ENCODE measurements at places on chromosomes 6 and 20. TPM values are rescaled to one million over a fixed set of nuclear protein-coding genes. Genes with fewer than 3 reads are reported as not detected.

GRCh38 chr20:8474027-8474668, 342.1 kb downstream of the PLCB1 start:
- no peak for DNase-seq

DNA sequence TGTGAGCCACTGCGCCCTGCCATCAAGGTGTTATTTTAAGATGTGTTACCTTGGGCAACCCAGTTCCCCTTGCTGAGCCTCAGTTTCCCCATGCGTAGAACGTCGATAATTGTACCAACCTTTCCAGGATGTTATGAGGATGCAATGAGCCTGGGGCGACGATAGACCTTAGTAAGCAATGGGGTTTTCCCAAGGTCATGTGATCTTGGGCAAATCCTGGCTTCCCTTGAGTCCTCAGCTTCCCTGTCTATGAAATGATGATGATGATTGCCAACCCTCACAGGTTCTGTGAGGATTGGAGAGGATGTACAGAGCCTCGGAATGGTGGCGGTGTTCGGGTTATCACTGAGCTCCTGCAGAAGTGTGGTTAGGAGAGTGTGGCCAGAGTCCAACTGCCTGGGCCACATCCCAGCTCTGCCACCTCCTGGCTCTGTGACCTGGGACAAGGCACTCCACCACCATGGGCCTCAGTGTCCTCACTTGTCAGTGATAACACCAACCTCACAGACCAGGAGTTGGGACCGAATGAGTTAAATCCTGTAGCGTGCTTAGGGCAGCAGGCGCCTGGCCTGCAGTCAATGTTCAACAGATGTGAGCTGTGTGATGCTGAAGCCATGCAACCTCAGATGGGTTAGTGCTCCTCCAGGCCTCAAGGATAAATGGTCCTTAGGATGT, 23.4 kb downstream of the SIRPA start:
- no peak for DNase-seq

GRCh38 chr6:169520104-169520503, 181.7 kb downstream of the WDR27 start:
- DNase-seq, result no peak

GRCh38 chr6:62492192-62492822, 206.3 kb upstream of the KHDRBS2 start:
- no peak for DNase-seq

GRCh38 chr6:14060971-14061370, 56.6 kb upstream of the CD83 start:
- no peak for DNase-seq

DNA sequence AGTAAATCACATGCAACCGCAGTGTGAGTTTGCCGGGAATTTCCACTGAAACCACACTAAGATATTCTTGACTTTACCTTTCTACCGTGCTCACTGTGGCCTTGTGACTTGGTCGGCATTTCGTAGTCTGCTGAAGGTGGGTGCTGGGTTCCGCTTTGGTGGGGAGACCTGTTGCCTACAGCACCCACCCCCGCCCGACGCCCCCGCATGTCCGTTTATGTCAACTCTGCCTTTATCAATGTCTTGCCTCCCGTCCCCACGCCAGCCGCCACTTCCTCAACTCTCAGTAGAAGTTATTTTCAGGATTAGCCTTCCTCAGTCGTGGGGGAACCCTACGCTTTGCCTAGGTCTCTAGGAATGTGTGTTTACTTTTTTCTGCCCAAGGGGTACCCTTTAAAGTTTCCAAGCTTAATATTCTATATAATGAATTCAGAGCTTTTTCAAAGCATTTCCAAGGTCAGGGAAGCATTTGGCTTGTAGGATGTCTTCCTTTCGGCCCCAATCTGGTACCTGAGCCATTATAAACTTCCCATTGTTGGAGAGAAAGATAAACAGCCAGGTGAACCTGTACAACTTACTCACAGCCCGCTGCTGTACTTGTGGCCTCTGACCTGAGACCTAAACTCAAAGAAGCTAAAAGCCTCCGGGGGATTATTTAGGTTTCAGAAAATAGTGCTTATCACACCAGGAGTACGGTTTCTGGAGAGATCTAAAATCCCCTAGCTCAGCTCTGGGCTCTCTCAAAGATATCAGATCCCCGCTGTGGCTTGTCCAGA, 54.2 kb downstream of the TBC1D7 start:
- no peak for DNase-seq

- DNase-seq, result no peak
Observed at GRCh38 chr6:53929041-53929820, 134.4 kb downstream of the LRRC1 start.

DNA sequence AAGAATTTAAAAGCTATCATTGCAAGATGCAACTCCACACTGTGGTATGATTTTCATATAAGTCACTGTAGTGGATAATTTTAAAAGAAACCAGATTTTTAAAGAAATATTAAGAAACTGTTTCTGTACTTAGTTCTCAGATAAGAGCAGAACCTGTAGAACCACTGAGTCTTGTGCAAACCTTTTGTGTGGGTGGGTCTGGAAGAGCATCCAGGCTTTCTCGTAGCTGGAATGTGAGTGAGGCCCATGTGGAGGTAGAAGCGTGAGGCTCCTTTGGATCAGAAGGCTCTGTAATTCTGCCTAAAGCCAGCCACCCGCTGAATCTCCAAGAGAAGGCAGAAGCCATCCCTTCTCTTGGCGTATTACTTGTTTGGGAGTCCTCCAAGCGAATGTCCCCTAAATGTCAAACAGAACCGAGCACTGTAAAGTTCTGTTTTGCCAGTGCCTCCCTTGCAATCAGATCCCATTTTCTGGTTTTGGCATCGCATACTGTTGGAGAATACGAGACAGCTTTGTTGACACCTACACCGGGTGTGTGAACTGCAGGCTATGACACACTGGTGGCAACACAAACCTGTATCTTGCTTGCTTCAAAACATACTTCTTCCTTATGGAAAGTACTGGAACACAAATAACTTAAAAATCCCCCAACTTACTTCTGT, 188.7 kb downstream of the FOXC1 start:
- DNase-seq, result no peak

DNA sequence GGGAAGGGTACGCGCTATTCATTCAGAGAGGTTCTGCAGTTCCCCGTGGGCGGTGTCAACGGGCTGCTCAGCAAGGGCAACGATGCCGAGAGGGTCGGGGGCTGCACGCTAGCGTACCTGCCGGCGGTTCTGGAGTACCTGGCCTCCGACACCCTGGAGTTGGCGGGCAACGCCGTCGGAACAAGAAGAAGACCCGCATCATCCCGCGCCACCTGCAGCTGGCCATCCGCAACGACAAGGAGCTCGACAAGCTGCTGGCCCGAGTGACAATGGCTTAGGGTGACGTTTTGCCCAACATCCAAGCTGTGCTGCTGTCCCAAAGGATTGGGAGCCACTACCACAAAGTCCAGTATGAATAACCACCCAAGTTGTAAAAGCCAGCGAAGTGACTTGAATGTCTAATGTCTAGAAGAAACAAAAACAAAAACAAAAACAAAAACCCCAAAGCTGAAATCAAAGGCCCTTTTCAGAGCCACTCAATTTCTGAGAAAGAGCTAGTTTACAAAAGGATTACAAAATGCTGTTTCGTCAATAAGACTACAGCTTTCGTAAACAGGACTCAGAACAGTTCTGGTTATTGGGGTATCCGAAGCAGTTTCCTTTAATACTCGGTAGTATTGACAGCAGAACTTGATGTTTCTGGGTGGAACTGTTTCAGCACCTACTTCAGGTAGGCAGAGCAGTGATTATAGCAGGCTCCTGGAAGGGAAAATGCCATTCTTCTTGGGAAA, 21.9 kb upstream of the SLC17A4 start:
- no peak for DNase-seq

DNA sequence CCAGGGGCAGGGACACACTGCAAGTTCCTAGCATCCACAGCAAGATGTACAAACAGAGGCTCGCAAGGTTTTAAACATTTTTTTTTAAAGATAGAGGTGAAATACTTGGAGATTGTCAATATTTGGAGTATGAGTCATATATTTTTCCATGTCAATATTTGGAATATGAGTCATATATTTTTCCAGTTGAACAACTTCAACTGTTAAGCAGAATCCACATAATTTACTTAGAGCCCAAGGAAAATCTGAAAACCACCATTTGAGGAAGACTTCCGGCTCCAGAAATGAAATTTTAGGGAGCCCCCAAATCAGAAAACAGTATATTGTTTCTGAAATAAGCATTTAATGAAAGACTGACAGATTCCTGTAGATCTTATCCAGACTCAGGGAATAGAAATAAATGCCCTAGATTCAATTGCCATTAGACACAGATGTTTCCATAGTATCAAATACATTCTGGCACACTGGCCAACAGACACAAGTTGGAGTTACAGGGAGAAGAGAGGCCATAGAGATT, 51.6 kb upstream of the FAM184A start:
- no peak for DNase-seq

DNA sequence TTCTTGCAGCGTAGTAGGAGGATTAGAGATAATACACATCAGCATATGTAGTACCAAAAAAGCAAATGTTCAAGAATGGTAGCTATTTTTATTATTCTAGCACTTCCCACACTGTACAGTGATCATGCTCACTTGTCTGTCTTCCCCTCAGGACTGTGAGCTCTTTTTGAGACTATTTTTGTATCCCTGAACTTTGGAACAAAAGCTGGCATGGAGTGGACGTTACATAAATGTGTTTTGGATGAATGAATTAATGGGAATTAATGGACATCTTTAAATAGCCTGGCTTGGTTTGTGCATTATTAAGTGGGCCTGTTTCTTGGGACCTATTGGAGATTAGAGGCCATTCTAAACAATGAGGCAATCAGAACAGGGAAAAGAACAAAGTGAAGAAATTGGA, 243.7 kb downstream of the CD83 start:
- DNase-seq, result no peak

DNA sequence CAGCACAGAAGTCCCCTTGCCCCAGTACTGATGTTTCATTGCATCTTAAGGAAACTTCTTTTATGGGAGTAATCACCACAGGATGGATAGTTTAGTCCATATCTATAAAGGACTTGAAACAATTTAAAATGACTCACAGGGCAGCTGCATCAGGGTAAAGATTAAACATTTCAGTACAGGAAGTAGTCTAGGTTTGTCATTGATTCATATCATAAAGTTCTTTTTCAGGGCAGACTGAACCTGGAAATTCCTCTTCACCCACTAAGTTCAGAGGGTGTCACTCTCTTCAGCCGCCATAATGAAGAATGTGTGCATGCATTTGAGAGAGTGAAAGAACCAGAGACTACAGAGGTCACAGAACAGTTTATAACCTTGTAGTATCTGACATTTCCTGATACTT, 296.3 kb upstream of the JAG1 start:
- DNase-seq, result no peak

- DNase-seq, result no peak
Observed at GRCh38 chr6:562052-562676, 94.7 kb downstream of the HUS1B start.

- DNase-seq, result no peak
Observed at GRCh38 chr20:46774943-46775560, 65.6 kb downstream of the SLC2A10 start.

- DNase-seq, result no peak
Observed at GRCh38 chr6:44359973-44360372, 17.5 kb downstream of the SPATS1 start.

GRCh38 chr20:35284992-35285805, 627 bp upstream of the EIF6 start:
- no peak for DNase-seq

DNA sequence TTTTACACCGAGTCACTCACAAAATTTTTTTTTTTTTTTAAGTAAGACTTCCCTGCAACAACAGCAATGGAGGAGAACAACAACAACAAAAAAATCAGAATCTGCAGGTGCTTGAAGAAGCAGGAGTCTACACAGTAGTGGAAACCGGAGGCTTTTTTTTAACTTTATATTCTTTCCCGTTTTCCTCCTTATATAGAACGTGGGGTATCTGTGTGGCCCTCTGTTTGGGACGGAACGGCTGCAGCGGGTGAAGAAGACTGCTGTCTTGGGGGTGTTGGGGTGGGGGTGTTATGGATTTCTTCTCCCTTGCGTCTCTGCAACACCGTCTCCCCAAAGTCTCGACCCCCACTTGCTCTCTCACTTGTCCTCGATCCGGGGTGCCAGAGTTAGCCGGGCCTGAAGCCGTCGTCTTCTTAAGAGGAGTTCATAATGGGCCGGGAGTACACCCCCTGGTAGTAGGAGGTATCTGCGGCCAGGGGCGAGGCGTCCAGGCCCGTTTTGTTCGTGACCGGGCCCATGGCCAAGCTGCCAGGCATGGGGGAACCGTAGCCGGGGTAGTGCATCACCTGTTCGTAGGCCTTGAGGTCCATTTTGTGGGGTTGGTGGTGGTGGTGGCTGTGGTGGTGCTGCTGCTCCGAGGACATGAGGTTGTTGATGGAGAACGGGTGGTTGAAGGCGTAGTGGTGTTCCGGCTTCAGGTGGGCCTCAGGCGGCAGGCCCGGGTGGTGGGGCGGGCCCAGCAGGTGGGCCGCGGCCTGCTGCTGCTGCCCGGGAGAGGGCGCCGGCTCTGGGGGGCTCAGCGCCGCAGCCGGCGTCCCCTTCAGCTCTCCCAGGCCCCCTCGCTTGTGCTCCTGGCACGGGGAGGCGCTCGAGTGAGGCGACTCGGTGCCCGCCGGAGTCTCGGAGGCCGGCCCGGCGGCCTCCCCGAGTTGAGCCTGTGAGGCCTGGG, 2.7 kb downstream of the FOXA2 start:
- DNase-seq, result no peak

- DNase-seq, result no peak
Observed at GRCh38 chr20:32326504-32326845, 31.7 kb upstream of the ASXL1 start.

GRCh38 chr6:146312608-146313007, 231.0 kb upstream of the RAB32 start:
- no peak for DNase-seq

DNA sequence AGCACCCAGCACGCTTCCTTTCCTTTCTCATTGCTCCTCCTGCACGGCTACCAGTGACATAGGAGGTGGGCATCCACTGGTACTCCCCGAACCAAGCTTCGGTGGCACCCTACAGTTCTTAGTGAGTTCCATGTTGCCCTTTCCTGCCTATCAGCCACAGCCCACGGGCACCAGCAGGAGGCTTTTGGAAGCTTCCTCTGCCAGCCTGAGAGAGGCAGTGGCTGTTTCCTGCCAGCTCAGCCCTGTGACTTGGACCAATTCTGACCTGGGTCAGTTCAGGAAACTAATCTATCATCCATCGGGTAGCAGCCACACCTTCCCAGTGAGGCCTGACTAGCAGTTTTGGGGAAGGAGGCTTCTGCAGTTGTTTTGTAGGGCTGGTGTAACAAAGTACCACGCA, 176.4 kb upstream of the UST start:
- no peak for DNase-seq

FAM50B gene
- total RNA-seq, result 3.1 TPM

C4B gene
- total RNA-seq, result 3.5 TPM

TSHZ2 gene
- total RNA-seq, result 0.30 TPM

TTI1 gene
- 47.0 TPM for total RNA-seq

PTK6 gene
- 0.17 TPM for total RNA-seq

SIRPD gene
- total RNA-seq, result not detected

All from H1 (cell line).